ENCODE measurements at places on chromosomes 1 and 21. TPM values are rescaled to one million over a fixed set of nuclear protein-coding genes. Genes with fewer than 3 reads are reported as not detected.

DNA sequence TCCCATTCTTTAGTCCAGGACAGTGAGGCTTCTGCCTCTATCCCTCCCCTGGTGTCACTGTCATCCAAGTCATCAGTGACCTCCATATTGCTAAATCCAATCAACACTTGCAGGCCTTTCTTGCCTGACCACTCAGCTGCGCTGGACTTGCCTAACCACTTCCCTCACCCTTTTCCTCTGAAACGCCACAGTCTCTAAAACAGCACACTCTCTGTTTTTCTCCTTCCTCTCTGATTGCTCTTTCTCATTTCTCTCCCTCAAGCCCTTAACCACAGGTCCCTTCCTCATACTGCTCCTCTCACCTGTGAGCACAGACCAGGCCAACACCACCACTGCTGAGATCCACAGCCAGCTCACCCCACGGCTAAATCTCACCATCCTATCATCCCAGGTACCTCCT lies 17.5 kb downstream of the TAL1 start:
- DNase-seq = no peak

GRCh38 chr1:238409191-238409850 lies 518.6 kb upstream of the ZP4 start:
- no peak for DNase-seq

GRCh38 chr1:151989211-151989862 lies 4.3 kb downstream of the S100A10 start:
- peak; percentile 44 for DNase-seq

DNA sequence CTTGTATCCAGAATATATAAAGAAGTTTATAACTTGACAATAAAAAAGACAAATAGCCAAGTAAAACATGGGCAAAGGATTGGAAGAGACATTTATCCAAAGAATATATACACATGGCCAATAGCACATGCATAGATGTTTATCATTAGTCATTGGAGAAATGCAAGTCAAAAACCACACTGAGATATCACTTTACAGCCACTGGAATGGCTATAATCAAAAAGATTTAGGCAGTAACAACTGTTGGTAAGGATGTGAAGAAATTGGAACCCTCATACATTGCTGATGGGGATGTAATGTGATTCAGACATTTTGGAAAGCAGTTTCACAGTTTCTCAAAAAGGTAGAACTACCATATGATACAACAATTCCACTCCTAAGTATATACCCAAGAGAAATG lies 51.1 kb downstream of the SLC44A5 start:
- DNase-seq = no peak

- no peak for DNase-seq
Measured at GRCh38 chr1:164846731-164847691, 288.0 kb downstream of the PBX1 start.

The UBL4B gene
- not detected for total RNA-seq

The FAM163A gene
- not detected for total RNA-seq

The LIN28A gene
- not detected for total RNA-seq
